Panc1 (cell line): ENCODE measurements at places on chromosomes 7 and 10.

DNA sequence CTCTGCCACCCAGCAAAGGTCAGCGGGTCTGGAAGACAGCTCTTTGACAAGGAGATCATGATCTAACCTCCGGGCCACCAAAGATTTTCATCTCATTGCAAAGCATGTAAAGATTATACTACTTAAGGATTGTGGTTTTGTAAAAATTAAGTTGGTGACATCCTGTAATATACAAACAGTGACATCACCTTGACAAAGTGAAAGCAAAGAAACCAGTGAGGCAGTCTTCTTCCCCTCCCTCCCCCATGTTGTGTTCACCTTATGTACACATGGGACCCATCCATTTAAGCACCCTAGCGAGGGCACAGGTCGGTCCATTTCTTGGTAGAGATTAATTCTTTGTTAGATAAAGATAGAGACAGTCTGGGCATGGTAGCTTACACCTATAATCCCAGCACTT, 3.9 kb downstream of the MDH2 start:
- no peak for DNase-seq

DNA sequence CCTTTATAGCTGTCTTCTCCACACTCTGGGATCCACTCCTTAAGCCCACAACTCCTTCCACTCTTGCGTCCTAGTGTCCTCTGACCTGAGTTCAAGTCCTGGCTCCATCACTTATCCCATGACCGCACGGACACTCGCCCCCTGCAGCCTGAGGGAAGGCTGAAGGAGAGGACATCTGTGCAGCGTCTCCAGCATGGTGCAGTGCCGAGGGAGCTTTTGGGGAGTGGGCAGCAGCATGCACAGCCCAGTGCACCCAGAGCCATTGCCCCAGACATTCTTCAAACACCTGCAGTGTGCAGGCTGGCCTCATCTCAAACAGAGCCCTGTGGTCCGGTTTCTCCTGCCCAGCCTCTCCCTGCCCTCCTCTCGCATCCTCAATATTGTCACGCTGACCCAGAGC, 317.1 kb upstream of the ZMIZ1 start:
- no peak for DNase-seq

- DNase-seq: no peak
These were observed 590.9 kb downstream of the LRMDA start for GRCh38 chr10:76022366-76022765.

DNA sequence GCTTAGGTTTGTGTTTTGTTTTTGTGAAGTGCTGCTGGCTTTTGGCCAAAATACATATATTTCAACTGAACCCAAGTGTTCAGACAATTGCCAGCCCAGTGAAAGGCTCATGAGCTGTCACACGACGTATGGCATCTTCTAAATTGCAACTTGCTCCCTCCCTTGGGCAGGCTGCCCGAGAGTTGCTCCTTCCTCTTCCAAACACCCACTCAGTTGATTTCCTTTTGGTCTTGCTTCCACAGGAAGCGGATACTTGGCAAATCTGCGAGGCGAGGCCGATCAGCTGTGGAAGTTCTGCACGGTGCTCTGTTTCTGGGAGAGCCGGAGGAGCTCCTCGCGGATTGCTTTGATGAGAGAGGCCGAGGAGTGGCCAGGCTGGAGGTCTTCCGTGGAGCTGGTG, 39.6 kb upstream of the ATP6V0A4 start:
- DNase-seq: no peak

GRCh38 chr7:140873434-140873833, 51.3 kb downstream of the BRAF start:
- DNase-seq: no peak

- no peak for DNase-seq
These were observed 19.5 kb upstream of the RHEB start for GRCh38 chr7:151539088-151539671.

DNA sequence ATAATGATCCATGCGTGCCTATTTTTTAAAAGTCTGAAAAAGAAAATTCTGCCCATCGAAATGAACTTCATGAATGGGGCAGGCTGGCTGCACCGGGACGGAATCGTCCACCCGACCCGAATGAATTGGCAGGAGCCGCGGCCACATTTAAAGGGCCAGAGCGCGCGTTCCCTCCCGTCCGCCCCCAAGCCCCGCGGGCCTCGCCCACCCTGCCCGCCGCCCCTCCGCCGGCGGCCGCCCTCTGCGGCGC, 319 bp upstream of the GATA3 start:
- DNase-seq: no peak

DNA sequence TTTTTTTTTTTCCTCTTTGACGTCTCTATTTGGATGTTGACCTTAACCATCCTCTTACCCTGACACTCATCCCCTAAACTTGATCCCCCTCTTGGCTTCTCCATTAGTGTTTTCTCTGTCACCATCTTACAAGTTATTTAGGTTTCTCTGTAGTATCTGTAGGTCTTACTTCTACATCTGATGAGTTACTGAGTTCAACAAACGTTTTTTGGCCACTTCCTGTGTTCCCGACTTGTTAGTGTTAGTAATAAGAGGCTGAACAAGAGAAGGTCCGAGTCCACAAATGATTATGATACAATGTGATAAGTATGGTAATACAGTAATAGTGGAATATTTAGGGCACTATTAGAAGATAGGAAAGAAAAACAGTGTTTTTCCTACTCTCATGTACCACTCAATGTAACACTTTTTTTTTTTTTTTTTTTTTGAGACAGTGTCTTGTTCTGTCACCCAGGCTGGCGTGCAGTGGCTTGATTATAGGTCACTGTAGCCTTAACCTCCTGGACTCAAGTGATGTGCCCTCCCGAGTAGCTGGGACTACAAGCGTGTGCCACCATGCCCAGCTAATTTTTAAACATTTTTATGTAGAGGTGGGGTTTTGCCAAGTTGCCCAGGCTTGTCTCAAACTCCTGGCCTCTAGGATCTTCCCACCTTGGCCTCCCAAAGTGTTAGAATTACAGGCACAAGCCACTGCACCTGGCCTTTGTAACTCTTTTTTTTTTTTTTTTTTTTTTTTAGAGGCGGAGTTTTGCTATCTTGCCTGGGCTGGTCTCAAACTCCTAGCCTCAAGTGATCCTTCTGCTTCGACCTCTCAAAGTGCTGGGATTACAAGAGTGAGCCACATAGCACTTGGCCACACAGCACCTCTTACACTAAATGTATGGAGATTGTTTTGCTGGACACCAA, 12.5 kb downstream of the CCSER2 start:
- no peak for DNase-seq

DNA sequence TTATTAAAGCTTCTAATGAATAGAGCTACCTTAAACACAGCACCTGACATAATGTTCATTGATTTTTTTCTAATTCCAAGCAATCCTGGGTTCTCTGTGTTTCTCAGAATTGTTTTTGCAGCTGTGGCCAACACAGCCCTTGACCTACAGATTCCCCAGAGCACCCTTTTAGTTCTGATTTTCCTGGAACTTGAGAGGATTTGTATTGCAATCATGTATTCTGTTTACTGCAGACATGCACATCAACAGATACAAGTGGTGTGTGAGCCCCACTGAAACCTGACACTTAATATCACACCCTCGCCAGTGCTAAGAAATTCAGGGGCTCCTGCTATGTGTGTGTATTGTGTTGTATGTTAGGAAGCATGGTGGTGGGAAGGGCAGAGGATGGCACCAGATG, 344.2 kb upstream of the POM121L12 start:
- no peak for DNase-seq

- DNase-seq: no peak
These were observed 141.4 kb downstream of the GRID1 start for GRCh38 chr10:86225103-86225782.

DNA sequence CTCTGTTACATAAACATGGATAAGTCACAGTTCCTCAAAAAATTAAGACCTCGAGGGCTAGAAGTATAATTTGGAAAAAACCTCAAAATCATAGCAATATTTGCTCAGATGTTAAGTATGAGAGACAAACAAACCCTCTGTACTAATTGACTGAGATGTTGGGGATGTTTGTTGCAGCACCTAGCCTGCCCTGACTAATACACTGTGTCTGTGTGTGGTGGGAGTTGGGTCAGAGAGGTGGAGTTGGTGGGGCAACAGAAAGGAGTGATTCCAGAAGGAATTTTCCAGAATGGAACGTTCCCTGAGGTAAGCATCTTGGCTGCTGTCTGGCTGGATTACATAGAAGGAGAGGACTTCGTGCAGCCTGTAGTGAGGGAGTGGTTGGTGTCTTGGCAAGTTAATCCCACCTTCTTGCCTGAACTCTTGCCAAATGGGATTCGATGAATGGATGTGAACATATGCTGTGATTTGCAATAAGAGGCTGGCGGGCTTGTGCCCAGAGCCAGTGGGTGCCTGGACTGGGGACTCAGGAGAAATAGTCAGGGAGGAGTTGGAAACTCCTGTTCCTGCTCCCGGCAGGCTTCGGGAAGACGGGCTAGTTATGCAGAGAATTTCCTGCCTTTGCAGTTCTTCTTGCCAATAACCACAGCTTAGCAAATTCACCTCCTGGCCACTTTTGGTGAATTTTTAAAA, 9.3 kb upstream of the FAM180A start:
- DNase-seq: no peak

DNA sequence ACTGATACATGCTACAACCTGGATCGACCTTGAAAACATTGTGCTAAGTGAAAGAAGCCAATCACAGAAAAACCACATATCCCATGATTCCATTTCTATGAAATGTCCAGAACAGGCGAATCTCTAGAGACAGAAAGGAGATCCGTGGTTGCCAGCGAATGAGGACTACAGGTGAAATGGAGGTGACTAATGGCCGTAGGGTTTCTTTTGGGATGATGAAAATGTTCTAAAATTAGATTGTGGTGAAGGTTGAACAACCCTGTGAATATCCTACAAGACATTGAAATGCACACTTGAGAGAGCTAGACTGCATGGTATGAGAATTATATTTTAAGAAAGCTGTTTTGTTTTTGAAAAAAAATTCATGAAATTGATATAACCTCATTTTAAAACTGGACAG, 188.5 kb upstream of the PLXNA4 start:
- no peak for DNase-seq

DNA sequence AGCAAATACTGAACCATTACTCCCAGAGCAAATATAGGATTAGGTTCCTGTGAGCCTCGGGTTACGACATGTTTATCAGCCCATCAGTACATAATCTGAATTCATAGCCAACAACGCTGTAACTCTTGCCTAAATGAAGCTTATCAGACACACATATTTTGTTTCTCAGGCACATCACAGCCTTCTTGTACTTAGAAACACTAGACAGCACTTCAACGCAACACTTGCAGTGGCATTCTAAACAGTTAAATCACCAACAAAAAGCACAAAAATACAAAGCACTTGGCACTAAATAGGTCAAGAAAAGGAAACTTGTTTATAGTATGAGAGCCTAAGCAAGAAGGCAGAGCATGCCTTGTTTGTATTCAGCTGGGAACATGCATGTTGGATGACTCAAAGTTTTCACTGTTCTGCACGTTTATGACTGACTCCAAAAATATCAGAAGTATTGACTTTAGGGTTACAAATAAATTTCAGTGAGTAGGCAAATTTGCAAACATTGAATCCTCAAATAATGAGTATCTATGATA, 75.0 kb downstream of the VPS50 start:
- no peak for DNase-seq

DNA sequence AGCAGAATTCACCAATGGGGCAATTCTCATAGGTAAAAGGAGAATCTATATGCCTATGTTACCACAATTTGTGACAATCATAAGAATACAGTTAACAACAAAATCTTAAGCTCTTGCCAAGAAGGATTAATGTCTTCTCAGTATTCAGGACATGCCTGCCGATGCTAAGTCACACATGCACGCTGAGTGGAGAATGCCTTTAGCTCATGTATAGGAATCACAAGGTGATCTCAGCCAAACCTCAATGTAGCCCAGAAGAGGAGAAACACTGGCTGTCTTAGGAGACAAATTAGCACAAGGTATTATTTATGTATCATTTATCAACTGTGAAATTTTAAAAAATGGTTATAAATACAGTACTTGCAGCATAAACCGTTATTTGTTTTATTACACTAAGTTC, 2.7 kb downstream of the HTR7 start:
- DNase-seq: no peak

DNA sequence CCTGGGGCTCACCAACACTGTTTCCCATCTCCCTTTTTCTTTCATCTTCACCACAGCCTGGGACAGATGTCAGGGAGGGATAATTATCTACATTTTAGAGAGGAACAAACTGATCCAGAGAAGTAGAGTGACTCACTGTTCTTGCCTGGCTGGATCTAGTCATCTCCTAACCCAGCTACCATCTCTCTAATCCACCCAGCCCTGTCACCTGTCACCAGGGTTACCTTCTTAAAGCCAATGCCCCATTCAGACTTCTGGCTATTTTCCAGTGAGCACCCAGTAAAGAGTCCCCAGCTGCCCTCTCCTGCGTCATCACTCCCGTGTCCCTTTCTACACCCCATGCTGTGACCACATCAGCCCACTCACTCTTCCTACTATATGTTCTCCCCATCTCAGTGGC, 68.4 kb upstream of the DUSP5 start:
- no peak for DNase-seq

- DNase-seq: no peak
These were observed 155.2 kb downstream of the DGKI start for GRCh38 chr7:137691566-137691965.

- DNase-seq: no peak
These were observed 189.8 kb downstream of the JCAD start for GRCh38 chr10:29869593-29869992.

GRCh38 chr7:149474309-149475120, 13.7 kb upstream of the ZNF777 start:
- DNase-seq: no peak

GRCh38 chr10:44066527-44067255, 318.2 kb downstream of the CXCL12 start:
- no peak for DNase-seq

- DNase-seq: no peak
These were observed 105.2 kb upstream of the PFKP start for GRCh38 chr10:2962194-2962593.

DNA sequence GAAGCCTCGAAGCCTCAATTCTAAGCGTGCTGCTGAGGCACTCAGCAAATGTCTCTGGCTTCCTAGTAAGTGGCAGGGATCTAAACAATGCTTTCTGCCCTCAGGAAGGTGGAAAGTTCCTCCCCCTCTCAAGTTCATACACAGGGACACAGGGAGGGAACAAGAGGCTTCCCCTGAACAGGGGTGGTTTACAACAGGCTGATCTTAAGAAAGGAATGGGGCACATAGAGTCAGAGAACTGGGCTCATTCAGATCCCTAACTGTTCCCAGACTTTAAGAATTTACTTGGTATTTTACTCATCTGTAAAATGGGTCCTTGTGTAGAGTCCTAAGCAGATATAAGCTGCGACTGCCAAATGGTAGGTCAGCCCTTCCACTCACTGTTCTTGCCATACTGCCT, 2.5 kb downstream of the TNS3 start:
- no peak for DNase-seq

GRCh38 chr7:18894155-18894554, 223.3 kb downstream of the TWIST1 start:
- no peak for DNase-seq

GRCh38 chr10:94103192-94103591, 109.5 kb downstream of the PLCE1 start:
- no peak for DNase-seq

GRCh38 chr10:106910666-106911065, 253.8 kb downstream of the SORCS1 start:
- DNase-seq: no peak

- no peak for DNase-seq
These were observed 126.1 kb upstream of the AGR3 start for GRCh38 chr7:17007841-17008240.

- no peak for DNase-seq
These were observed 476.2 kb upstream of the FZD8 start for GRCh38 chr10:36118314-36118713.

- DNase-seq: no peak
These were observed 2.9 kb downstream of the POLM start for GRCh38 chr7:44079331-44080021.
